ENCODE measurements at places on chromosomes 5 and 9. TPM values are rescaled to one million over a fixed set of nuclear protein-coding genes. Genes with fewer than 3 reads are reported as not detected.

DNA sequence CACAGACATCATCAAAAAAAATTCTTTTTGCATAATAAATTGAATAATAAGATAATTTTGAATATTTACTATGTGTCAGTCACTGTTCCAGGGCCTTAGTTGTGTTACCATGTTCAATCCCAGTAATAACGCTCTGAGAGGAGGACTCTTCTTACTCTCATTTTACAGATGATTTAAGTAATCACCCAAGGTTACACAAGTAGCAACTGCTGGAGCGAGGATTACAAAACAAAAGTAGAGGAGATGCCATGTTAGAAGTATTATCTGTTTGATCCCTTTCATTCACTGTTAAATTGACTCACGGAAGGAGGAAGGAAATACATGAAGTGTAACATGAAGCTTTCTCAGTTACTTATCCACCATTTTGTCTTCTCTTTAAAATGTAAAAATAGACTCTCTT, 412.8 kb downstream of the NFIB start:
- no peak for DNase-seq

BDP1 gene
- total RNA-seq: 18.7 TPM

GRXCR2 gene
- not detected for total RNA-seq

- no peak for DNase-seq
These were observed 47.5 kb downstream of the SERINC5 start for GRCh38 chr5:80208381-80208780.

GRCh38 chr9:76619640-76620039, 144.6 kb upstream of the PCA3 start:
- no peak for DNase-seq

- DNase-seq: no peak
These were observed 61.9 kb upstream of the GHR start for GRCh38 chr5:42361315-42361688.

DNA sequence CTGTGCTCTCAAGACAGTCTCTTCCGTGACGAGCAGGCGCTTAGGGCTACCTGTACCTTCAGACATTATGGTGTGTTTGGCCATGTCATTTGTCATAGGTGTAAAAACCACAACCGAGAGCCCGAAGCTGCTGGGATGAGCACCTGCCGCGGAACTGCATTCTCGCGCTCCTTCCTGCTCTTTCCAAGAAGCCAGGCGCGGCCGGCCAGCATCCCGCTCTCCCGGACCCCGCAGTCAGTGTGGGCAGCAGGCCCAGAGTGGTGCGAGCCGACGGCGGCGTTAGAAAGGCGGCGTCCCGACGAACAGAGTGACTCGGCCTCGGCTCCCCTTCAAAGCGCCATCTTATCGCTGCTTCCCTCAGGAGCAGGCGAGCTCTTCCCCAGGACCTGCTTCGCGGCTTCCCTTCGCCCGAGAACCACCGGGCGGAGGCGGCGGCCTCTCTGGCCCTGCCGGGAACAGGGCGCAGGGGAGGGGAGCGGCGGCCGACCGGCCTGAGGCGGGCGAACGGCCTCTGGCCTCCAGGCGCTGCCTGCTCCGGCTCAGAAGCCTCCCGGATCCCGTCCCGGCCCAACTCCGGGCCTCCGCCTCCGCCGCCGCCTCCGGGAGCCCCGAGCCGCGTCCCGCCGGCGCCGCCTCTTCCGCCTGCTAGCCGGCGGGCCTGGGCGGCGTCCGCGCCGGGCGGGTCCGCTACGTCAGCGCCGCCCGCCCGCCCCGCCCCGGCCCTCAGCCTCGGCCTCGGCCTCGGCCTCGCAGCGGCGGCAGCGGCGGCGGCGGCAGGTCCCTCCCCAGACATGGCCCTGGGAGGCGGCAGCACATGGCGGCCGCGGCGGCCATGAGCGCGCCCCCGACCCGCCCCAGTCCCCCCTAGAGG, at the start of gene FAM120A:
Gene FAM120A (plus strand): TSS at position 741 of the 871 bp plus-strand sequence. CDS start 231 bp downstream, outside the sequence.
- peak; percentile 81 for DNase-seq

PCDHGA5 gene
- 0.61 TPM for total RNA-seq

- no peak for DNase-seq
These were observed 36.9 kb downstream of the ADAMTS19 start for GRCh38 chr5:129496864-129497595.

- no peak for DNase-seq
These were observed 113.9 kb downstream of the ARHGAP26 start for GRCh38 chr5:142884029-142884428.

MTAP gene
- total RNA-seq: 51.5 TPM
